D341Med (cell line): ENCODE measurements at places on chromosomes 12 and 14.

DNA sequence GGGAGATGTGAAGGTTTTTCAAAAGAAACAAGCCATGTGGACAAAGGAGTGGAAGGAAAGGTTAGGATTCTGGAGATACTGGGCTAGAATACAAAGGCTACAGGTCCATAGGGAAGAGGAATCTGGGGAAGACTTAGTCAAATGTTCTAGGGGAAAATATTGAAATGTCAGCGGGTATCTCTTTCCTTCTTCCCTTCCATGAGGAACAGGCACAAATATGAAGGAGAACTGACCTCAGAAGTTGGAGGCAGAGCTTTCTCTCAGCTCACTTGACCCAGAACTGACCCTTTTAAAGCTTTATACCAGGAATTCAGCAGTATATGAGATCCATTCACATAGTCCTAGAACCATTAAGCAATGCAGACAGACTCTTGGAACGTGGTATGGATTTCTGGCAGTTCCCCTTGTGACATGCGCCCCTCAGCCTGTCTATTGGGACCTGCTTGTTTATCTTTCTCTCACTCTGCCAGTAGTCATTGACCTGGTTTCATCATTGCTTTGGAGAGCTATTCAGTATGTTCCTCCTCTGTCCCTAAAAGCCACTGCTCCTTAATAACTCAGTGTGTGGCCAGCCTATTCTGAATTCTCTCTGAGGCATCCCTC is 43.0 kb upstream of the GSG1 start:
- no peak for DNase-seq

DNA sequence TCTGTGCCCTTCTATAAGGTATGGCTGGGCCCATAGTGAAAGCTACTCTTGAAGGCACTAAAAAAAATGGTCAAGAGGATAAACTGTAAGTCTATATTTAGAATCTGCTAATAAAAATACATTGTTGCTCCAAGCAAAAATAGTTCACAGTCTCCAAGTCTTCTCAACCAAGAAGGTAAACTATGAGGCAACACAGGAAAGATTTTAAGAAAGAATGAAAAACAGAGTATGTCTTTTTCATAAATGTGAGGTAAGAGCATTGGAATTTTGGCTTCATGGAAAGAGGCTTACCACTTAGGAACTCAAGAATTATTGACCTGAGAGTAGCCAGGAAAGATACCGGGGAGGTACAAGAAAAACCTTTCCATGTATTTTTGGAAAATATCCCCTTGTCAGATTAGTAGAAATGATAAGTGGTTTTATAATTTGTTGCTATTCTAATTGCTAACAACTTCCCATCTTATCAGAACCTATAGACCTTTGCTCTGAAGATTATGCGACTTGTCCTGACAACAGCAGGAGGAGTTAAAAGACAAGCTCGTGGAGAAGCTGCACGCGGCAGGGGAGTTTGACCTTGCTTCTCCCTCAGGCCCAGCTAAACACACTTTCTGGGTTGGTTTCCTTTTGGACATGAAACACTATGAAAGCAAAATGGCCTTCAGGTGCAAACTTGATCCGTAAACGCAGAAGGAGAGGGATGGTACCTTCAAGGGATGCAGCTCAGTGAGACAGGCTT is 238.1 kb downstream of the FOXN3 start:
- no peak for DNase-seq

GRCh38 chr14:104228221-104228620 is 89.8 kb downstream of the KIF26A start:
- DNase-seq: no peak

GRCh38 chr12:15322164-15323061 is at the start of gene PTPRO:
Gene PTPRO (plus strand): TSS chr12:15322508.
- peak; percentile 82 for DNase-seq

GRCh38 chr14:67268426-67269150 is 27.4 kb downstream of the PALS1 start:
- DNase-seq: no peak

GRCh38 chr14:22839159-22839779 is 2.9 kb downstream of the MMP14 start:
- DNase-seq: no peak
